ENCODE measurements at places on chromosomes 1 and 21.

GRCh38 chr1:196603651-196604050 lies 4.6 kb downstream of the KCNT2 start:
- DNase-seq = no peak

DNA sequence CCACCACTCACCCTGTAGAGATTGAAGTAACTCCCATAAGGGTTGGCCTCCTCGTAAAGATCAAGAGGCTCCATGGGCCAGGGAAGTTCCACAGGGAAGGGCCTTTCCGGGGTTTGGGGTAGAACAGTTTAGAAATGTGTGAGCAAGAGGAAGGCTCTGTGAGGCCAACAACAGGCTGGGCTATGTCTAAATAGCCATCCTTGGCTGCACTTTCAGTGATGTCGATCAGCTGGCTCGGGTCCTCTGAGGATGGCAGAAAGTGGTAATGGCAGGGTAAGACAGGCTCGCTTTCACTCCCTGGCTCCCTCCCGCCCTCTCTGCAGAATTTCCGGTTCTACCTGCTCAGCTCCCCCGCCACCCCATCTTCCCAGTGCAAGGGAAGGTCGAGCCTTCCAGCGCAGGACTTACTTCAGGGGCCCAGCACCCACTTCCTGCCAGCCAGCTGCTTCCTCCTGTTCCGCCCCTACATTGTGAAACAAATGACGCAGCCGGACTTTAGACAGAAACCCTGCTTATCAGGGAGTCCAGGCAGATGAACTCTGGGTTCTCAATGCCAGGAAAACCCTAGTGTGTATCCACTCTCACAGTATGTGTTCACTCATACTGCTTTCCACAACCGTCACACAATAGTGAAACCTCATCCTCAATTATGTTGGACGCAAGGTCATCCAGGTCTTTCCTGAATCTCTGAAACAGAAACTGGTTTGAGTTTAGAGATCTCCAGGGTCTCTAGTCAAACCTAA lies 7.3 kb downstream of the F11R start:
- peak; percentile 55 for DNase-seq

DNA sequence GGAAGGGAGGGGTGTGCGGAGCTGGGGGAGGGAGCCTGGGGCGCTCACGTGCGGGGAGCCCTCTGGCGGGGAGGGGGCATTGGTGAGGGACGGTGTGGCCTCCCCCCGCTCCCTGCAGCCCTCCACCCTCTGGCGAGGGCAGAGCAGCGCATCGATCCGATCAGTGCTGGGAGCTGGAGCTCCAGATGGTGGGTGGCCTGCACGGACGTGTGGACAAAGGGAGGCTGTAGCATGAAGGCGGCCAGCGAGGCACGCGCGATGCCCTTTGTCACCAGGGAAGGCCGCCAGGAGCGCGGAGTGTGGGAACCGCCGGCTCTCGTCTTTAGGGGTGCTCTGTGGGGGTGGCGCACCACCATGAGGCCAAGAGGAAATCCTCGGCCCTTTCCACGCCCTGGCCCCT lies 5.4 kb upstream of the HES5 start:
- DNase-seq = no peak

- DNase-seq = no peak
Measured at GRCh38 chr1:27821761-27822315, 8.7 kb upstream of the PPP1R8 start.

DNA sequence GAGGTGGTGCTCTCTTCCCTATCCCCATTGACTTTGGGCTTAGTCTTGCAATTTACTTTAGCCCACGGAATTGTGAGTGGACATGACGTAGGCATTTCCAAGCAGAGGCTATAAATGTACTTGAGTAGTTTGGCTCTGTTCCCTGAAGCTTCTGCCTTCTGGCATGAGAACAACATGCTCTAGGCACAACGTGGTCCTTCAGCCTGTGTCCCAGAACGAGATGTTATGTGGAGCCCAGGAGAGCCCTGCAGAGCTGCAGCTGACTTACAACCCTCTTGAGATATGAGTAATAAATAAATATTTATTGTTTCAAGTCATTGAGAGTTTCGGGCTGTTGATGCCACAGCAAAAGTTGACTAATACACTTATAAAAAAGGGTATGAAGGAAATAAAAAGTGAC lies 105.2 kb upstream of the HMGB4 start:
- DNase-seq = no peak

- DNase-seq = no peak
Measured at GRCh38 chr1:246232126-246232525, 275.0 kb downstream of the SMYD3 start.

DNA sequence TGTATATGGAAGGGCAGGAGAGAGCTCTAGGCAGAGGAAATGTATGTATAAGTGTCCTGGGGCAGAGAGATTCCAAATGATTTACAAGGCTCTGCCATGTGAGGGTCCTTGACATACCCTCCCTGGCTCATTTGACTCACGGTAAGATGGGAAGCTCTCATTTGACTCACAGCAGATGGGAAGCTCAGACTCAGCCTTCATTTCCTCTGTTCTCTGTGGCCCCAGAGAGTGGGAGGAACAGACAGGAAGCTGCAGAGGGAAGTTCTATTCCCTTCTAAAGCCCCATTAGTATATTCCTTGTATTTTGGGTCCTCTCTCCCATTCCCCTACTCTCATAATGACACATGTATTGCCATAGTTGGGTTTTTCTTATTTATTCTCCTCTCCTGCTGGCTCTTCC lies 44.9 kb downstream of the FOXD2 start:
- no peak for DNase-seq

DNA sequence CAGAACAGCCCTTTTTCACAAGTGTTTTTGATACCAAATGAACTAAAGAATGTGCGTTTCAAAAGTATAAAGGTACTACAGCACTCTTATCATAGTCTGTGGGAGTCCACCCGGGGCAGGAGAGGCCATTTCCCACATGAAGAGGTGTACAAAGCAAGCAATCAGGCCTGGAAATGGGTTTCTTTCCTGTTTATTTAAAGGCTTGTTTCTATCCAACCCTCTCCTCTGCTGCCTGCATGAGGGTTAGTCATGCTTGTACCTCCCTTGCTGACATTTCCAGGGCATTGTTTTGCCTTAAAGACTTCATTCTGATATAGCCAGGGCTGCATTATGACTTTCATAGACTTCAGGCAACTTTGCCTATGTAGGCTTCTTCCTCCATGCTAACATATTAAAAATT lies 11.6 kb downstream of the SELP start:
- no peak for DNase-seq

DNA sequence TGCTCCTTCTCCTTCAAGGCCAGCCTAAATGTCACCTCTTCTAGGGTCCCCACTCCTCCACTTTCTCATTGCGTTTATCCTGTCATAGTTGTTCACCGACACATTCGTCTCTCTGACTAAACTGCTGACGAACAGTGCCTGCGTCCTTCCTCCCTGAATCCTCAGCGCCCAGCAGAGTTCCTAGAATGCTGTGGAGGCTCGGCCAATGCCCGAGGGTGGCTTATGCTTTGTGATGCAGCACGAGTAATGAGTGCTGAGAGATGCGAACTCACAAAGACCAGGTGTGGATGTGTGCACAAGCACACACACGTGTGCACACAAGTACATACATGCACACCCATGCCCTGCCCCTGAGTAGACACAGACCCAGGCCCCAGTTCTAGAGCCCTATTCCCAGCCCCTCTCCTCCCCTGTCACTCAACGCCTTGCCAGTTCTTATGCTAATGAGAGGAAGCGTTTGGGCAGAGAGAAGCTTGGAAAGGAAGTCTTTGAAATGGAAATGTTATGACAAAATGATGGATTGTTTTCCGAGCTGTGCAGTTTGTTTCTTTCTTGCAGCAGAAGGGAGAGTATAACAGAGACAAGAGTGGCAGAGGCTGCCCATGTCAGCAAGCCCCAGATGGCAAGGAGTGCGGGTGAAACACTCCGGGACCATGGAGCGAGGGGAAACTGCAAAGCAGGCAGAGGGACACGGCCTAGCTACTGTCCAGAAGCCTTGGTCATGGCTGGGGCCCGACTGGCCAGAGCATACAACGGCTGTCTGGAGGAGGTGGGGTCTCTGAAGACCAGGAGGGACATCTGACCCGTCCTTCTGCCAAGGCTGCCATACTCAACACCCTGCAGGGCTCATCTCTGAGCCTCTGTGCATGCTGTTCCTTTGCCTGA lies 24.2 kb downstream of the KCNA10 start:
- no peak for DNase-seq

Data from RCC 7860 (cell line).